ENCODE measurements at places on chromosomes 11 and 22. TPM values are rescaled to one million over a fixed set of nuclear protein-coding genes. Genes with fewer than 3 reads are reported as not detected.

- DNase-seq, result no peak
Measured at GRCh38 chr22:19991645-19992451, 24.8 kb downstream of the ARVCF start.

GRCh38 chr22:50725597-50725996, 12.4 kb upstream of the ACR start:
- DNase-seq, result no peak

DNA sequence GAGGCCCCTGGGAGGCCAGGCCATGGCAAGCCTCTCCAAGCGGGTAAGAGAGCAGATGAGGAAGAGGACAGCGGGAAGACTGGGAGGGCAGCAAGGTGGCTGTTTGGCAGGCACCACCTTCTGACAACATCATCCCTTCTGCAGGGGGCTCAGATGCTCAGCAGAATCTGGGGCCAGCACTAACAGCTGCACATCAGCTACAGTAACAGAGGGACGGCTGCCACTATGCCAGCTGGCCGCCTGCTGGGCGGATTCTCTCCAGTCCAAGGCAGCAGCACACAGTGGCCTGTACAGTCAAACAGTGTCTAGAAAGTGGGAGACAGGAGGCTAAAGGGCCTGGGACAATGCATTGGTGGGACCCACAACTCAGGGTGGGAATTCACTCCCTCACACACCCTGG, 10.7 kb upstream of the TXN2 start:
- no peak for DNase-seq

DNA sequence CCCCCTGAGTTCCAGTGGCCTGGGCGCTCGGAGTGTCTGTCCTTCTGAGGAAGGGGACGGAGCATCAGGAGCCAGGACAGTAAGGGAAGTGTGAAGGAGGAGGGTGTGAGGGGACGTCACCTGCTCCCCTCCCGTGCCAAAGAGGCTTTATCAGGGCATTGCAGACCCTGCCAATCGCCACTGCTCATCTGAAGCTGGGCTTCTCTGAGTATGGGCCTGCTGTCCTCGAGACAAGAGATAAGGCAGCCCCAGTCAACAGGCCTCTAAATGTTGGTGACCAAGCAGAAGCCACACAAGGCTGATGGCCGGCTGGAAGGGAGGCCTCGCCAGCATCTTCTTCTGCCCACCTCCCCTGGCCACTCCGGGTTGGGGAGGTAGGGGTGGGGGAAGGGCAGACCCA, 29.8 kb downstream of the LIF start:
- DNase-seq, result no peak

- DNase-seq, result no peak
Measured at GRCh38 chr22:35633520-35633919, 14.7 kb upstream of the APOL6 start.

GRCh38 chr11:76151556-76152085, 54.7 kb downstream of the WNT11 start:
- DNase-seq, result no peak

DNA sequence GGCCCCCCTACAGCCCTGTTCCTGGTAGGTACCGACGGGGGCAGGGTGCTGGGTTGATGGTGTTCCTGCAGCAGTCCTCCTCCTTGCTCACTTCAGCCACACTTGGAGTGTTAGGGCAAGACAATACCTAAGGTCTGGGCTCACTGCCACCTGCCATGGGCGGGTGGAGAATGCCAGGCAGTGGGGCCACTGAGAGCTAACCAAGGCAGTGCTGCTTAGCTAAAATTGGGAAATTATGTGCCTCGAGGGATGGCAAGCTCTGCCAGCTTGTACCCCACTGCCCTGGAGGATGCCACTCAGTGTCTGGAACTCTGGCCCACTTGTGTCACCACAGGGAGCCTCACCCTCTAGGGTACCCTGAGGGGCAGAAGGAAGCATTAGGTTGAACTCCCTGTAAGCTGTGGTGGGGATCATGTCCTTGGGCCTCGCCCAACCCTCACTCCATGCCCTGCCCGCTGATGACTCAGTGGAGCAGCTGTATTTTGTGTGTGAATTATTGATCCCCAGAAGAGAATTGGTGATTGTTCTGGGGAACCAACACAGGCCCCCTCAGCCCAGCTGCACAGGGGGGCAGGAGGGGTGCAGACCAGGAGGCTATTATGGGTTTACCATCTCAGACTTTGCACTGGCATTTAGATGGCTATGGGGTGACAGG, 17.7 kb downstream of the PHLDB1 start:
- DNase-seq, result no peak

TSSK2 gene
- polyA plus RNA-seq, result not detected

DNA sequence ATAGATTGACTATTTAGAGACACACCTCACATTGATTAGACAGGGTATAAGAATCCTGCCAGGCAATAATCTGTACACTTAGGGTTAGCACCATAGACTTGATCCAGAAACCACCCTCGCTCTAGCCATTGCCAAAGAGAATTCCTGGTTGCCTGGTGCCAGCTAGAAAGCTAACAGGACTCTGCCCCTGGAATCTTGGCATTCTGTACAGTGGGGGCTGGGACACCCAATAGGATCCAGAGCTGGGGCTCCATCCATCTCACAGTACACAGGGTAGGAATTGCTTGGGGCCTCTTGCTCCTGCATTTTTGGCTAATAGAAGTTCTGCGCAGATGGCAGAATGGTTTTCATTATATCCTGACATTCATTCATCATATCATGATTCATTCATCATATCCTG, 3.0 kb upstream of the APLNR start:
- no peak for DNase-seq

RIN1 gene
- polyA plus RNA-seq, result 6.1 TPM

DNA sequence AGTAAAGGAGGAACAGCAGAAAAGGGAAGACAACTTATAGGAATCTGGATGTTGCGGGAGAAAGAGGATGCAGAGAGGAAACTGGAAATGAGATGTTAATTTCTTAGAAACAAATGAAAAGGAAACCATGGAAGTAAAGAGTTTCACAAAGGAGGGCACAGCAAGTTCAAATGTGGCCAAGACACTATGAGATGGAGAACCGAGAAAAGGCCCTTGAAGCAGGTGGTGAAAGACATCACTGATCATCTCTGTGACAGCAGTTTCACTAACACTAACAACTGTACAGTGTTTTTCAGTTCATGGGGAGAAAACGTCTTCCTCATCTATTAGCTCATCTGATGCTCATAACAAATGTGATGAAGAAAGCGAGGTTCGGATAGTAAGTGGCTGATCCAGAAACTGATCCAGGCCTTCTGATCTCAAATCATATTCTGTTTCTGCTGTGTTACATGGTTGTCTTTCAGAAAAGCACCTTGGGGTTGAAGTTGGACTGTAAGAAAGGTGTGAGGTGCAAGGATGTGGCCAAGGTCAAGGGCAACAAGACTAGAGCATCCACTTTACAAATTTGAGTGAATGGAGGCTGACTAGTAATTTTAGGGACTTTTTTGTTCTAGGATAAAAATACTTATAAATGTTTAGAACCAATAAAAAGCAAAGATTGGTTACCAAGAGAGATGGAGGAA, 492.1 kb upstream of the CADM1 start:
- no peak for DNase-seq

DNA sequence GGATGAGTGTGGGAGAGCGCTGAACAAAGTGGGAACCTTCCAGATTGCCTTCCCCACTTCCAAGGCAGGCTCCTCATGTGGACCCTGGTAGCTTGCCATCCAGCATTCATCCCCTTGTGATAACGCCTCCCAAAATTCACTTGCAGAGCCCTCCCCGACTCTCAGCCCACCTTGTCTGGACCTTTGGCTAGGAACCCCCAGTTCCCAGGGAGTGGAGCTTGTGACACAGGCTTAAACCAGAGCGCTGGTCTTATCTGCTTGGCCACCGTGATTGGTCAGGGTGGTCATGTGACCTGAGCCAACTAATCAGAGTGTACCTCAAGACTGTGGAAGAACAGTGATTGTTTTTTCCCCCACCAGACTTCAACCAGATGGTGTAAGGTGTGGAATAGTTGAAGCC, 9.6 kb upstream of the SLC35C1 start:
- DNase-seq, result no peak

RIMBP3C gene
- polyA plus RNA-seq, result 0.13 TPM

All from CD14-positive monocyte (primary cell).